SHP77 (cell line): ENCODE measurements at places on chromosomes 13 and 19.

GRCh38 chr13:19161308-19161707 lies 20.3 kb downstream of the TUBA3C start:
- DNase-seq, result no peak

DNA sequence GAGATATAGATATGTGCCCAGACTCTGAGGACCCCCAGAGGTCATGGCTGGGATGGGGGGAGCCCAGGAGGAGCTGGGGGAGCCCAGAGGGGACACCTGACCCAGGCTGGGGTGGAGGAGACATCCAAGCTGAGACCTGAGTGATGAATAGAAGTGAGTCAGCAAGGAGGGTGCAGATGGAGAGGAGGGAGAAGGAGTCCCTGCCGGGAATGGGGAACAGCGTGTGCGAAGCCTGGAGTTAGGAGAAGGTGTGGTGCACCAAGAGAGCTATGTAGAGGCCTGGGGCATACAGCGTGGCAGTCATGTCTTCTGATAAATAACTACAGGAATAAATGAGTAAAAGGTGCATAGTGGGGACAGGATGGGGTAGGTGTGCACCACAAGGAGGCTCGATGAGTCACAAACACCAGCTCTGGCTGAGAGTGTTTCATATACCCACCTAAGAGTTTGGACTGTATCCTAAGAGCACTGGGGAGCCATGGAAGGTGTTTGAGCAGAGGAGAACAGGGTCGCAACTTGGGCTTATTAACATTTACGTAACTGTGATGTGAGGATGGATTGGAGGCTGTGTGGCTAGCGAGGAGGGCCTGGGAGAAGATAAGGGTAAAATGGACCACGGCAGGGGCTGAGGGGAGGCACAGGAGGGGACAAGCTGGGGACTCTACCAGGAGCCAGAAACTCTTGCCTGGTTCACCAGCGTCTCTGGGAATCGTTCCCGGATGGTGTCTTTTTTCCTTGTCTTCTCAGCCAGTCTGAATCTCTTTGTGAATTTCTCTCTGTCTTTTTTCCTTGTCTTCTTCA lies 1.4 kb downstream of the CEACAM18 start:
- no peak for DNase-seq

GRCh38 chr13:75440100-75440499 lies 41.9 kb downstream of the TBC1D4 start:
- no peak for DNase-seq

DNA sequence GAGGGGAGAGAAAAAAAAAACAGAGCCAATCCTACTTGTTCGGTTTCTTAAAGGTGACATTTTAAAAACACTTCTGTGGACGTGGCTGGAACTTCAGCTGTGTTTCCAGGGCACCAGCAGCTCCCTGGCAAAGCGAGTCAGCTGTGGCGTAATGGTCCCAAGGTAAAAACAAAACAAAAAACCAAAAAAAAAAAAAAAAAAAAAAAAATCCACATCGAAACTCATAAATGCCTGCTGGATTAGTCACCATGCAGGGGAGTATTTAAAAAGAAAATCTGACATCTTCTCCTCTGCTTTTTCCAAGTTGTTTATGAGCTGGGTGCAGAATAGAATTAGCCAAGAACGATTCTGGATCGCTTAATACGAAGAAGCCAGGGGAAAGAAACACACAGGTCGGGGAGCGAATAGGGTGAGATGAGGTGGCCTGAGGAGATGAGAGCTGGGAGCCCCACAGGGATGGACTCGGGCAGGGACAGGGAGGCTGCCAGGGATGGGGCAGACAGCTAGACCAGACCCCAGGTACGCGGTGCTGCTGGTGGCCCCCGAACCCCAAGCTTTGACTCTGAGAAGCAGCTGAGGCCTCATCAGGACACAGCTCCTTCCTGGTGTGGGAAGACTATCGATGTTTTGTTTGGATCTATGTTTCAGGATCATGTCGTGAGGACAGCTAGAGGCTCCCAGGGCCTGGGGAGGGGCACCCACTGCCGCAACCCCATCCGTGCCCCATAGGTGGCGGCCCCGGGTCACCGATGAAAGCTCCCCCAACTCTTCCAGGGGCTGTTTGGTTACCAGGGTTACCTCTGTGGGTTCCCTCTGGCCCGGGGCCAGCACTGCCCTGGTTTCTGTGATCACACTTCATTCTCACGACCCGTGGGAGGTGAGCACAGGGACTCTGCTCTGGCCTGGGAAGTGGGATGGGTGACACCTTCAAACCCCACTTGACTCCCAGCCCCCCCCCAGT lies 3.1 kb upstream of the CTXN1 start:
- peak; percentile 15 for DNase-seq

- no peak for DNase-seq
Observed at GRCh38 chr13:28099396-28100149, 803 bp downstream of the FLT3 start.

GRCh38 chr13:73174521-73175010 lies 115.8 kb downstream of the KLF5 start:
- DNase-seq, result no peak

DNA sequence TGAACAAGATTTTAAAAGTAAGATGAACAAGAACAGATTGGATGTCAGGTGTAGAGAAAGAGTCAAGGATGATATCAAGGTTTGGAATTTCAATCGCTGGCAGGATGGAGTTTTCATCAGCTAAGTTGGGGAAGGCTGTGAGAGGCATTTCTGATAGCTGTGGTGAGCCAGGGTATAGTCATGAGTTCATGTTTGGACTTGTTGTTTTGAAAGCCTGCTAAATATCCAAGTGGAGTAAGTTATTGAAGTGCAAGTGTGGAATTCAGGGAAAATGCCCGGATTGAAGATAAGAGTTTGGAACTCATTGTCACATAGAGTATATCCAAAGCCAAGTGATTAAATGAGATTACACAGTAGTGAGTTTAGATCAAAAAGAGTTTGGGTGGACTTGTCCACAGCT lies 11.0 kb upstream of the EPSTI1 start:
- no peak for DNase-seq

- DNase-seq, result no peak
Observed at GRCh38 chr13:58852076-58852475, 1220.5 kb downstream of the PCDH17 start.

DNA sequence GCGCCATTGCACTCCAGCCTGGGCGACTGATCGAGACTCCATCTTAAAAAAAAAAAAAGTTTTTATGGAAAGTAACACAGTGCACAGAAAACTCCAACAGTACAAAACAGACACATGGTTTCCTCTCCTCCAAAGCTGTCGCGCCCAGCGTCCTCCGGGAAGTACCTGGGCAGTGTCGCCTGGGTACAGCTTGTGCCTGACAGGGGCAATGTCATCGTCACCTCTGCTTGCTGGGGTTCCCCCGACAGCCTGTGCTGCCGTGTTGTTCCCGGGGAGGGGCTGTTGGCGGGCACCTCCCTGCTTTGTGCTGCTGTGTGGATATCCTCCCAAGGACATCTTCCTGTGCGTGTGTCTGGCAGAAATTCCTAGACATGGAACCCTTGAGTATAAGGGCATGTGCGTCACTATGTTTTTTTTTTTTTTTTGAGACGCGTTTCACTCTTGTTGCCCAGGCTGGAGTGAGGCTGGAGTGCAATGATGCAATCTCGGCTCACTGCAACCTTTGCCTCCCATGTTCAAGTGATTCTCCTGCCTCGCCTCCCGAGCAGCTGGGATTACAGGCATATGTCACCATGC lies 2.4 kb upstream of the F2RL3 start:
- DNase-seq, result peak; percentile 43

DNA sequence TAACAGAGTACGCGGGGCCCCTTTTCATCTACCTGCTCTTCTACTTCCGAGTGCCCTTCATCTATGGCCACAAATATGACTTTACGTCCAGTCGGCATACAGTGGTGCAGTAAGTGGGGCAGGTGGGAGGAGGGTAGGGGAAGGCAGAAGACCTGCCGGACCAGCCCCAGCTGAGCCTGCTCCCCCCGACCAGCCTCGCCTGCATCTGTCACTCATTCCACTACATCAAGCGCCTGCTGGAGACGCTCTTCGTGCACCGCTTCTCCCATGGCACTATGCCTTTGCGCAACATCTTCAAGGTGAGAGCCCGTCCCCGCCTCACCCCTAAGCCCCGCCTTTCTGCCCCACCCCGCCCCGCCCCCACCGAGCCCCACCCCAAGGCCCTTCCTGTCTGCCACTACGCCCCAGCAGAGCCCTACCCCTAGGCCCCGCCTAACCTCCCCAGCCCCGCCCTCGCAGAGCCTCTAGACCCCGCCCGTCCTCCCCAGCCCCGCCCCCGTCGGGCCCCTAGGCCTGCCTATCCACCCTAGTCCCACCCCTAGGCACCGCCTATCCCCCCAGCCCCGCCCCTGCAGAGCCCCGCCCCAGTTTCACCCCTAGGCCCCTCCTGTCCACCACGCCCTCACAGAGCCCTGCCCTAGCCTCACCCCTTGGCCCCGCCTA lies 7.7 kb downstream of the NDUFB7 start:
- peak; percentile 47 for DNase-seq

DNA sequence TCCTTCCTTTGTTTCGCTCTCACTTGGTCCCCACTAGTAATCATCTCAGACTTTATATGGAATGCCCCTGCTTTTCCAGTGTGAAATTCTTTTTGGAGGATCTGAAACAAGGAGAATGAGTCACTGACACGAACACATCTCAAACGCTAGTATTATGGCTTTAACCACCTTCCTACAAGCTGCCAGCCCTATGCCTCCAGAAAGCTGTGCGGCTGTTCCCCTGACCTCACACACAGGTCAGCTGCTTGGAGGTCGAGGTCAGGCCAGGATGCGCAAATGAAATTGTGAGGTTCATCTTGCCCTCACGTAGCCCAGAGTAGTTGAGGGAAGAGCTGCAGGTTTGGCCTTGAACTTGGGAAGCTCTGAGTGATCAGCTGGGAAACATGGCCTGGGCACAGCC lies 449.8 kb downstream of the FGF9 start:
- DNase-seq, result no peak

DNA sequence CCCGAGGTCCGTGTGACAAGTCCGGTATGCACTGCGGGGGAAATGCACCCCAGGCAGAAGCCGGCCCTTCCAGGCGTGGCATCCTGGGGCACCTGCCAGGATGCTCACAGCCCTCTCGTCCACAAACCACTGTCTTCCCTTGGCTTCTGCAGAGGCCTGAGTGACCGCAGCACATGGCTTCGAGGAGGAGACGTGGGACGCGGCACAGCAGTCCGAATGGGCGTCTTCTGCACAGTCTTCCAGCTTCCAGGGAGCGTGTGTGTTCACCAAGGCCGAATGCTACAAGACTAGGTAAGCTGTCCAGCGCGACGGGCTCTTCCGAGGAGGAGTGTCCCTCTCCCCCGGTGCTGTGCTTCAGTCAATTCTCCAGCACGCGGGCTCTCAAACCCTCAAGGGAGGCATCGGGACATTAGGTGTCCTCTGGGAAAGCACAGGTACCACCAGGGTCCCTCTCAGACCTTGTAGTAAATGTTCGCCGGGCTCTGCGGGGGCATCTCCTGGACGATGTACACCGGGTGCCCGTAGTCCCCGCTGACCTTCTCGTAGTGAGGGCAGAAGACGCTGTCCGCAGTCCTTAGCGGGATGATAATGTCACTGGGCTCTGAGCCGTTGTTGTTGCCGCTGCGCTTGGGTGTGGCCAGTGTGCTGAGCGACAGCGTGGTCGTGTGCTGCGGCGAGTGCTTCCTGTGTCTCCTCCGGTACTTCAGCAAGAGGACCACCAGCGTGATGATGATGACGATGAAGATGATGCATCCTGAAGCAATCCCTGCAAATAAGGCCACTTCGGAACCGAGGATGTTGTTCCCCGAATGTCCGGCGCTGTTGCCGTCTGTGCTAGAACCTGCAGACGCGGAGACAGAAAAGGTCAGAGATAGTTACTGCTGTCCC lies 42.6 kb downstream of the EFNB2 start:
- DNase-seq, result no peak

DNA sequence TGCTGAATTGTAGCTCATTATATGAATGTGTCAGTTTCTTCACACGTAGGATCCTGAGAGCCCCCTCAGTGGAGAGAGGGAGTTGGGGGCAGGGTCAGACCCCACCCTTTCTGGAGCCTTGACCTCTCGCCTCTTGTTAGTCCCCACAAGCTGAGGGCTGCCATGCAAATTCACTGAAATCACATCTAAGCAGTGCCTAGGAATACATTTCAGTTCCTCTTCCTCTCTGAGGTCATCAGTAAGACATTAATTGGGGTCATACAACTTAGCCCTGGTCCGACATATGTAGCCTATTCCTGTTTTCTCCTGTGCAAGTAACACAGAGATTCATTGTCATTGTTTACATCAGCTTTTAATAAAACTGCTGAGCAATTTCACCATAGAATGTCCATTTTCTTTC lies 30.0 kb downstream of the MYO9B start:
- no peak for DNase-seq

DNA sequence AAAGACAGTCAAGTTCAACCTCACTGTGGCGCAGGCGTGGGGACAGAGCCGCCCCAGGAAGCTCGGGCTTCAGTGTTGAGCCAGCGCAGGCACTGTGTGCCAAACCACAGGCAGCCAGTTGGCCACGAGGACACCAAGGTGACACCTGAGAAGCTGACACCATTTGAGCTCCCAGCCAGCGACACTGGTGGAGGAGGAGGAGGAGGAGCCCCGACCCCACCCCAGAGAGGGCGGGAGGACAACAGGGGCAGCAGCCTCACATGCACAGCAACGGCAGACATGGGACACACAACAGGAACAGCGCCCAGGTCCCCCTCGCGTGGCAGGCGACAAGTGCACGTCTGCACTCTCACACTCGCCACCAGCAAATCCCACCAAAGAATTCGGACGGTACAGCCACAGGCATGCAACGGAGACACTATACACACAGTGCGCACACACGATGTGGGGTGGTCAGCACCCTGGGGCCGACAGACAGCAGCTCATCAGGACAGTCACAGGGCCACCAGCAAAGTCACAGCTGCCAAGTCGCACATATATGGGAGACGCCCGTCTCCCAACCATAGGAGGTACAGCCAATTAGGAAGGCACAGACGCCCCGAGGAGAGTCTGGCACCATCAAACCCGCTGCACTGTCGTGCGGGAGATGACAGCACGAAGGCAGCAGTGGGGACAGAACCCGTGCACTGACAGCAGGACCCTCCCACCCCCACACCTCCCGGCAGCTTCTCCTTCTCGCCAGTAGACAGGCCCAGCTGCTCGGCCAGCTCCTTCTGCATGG lies 3.4 kb downstream of the EIF3G start:
- no peak for DNase-seq

DNA sequence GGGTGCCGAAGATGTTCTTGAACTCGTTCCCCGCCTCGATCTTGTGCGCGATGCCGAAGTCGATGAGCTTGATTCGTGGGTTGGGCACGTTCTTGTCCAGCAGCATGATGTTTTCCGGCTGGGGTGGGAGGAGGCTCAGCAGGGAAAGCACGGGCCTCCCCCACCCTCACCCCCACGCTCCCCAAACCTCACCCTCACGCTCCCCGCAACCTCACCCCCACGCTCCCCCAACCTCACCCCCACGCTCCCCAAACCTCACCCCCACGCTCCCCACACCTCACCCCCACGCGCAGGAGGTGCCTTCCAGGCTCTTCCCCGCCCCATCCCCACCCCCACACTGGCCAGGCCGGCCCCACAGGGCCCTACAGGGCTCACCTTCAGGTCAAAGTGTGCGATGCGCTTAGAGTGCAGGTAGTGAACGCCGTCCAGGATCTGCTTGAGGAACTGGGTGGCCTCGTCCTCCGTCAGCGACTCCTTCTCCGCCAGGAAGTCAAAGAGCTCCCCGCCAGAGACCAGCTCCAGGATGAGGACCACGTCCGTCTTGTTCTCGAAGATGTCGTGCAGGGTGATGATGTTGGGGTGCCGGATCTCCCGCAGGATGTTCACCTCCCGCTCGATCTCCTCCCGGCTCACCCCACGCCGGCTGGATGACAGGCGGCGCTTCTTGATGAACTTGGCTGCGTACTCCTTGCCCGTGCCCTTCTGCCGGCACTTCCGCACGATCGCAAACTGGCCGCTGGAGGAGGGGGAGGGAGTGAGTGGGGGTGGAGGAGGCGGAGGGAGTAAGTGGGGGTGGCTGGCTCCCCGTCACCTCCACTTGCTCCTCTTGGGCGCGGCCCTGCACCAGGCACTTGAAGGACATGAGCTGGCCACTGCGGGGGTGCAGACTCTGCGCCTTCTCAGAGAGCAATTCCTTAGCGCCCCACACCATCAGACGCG lies 6.4 kb downstream of the DAPK3 start:
- no peak for DNase-seq
